ENCODE measurements at places on chromosomes 4 and X. TPM values are rescaled to one million over a fixed set of nuclear protein-coding genes. Genes with fewer than 3 reads are reported as not detected.

CLTRN gene
- total RNA-seq = 0.07 TPM

CXorf65 gene
- not detected for total RNA-seq

MAGEB1 gene
- total RNA-seq = not detected

CRMP1 gene
- total RNA-seq = 0.05 TPM

AMTN gene
- total RNA-seq = not detected

FAT1 gene
- total RNA-seq = 1.6 TPM

KDR gene
- 183 TPM for total RNA-seq

TDO2 gene
- not detected for total RNA-seq

SLC4A4 gene
- under 0.01 TPM for total RNA-seq

FATE1 gene
- total RNA-seq = not detected
